ENCODE measurements at places on chromosomes 6 and 20.
A peak's percentile ranks its signal among the peaks of the same experiment; 100 is the strongest.

- no peak for DNase-seq
Observed at GRCh38 chr20:46523108-46523507, 9.7 kb upstream of the ZNF334 start.

- peak; percentile 88 for DNase-seq
Observed at GRCh38 chr6:3612341-3613041, 139.0 kb downstream of the PXDC1 start.

DNA sequence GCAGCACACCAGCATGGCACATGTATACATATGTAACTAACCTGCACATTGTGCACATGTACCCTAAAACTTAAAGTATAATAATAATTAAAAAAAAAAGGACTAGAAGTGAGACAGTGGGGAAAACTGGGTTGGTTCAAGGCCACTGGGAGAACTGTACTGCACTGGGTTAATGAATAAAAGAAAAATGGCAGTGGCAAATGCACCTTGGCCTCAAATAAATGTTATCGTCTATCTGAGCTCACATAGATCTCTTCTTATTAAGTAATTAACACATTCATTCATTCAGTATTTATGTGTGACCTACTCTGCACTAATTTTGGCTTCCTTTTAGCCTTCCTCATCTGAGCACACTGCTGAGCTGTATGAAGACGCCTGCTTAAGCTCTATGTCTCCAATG is 17.5 kb downstream of the CITED2 start:
- no peak for DNase-seq

DNA sequence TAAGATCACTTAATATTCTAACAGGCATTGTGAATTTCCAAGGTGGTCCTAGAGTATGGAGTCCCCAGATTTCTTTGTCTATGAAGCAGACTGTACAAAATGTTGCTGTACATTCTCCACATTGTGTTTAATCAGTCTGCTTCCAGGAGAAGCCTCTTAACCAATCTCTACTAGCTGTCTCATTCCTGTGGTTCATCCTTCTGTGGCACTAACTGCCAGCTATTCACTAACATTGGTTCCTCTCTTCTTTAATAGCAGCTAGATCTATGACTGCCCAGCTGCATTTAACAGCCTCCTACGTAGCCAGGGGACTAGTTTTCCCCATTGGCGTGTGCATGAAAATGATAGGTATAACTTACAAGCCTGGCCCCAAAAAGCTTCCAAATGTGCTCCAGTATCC is 395.4 kb downstream of the SAMD5 start:
- DNase-seq, result no peak

- DNase-seq, result no peak
Observed at GRCh38 chr20:64140061-64140931, 24.0 kb upstream of the MYT1 start.

- DNase-seq, result peak; percentile 10
Observed at GRCh38 chr20:32524829-32525501, 60.2 kb downstream of the NOL4L start.

DNA sequence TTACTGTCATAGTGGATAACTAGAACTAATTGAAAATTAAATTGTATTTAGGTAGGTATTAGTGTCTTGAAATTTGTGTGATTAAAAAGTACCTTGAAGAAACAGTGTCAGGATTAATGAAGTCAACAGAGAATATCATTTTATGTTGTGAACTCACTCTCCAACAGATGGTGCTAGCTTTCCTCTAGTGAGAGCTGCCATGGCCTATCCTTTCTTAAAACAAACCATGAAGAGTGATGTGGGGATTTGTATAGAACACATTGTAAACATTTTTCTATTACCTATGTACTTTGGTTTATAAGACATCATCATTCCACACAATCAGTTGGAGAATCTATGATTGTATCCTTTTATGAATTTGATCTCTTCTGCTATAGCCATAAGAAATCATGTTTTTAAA is 4.8 kb upstream of the SRSF12 start:
- DNase-seq, result peak; percentile 37

DNA sequence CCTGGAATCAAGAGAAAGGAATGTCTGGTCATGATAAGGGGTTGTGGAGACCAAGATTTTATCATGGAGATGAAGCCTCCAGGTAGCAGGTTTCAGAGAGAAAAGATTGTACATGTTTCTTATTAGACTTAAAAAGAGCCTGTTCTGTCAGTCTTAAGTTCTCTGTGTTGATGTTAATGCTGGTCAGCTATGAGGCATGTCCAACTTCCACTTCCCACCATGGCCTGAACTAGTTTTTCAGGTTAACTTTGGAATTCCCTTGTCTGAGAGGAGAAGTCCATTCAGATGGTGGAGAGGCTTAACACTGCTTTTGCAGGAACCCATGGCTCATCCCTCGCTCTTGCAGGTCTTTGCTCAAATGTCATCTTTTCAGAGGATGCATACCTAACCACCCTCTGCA is 27.5 kb upstream of the TAB2 start:
- no peak for DNase-seq

DNA sequence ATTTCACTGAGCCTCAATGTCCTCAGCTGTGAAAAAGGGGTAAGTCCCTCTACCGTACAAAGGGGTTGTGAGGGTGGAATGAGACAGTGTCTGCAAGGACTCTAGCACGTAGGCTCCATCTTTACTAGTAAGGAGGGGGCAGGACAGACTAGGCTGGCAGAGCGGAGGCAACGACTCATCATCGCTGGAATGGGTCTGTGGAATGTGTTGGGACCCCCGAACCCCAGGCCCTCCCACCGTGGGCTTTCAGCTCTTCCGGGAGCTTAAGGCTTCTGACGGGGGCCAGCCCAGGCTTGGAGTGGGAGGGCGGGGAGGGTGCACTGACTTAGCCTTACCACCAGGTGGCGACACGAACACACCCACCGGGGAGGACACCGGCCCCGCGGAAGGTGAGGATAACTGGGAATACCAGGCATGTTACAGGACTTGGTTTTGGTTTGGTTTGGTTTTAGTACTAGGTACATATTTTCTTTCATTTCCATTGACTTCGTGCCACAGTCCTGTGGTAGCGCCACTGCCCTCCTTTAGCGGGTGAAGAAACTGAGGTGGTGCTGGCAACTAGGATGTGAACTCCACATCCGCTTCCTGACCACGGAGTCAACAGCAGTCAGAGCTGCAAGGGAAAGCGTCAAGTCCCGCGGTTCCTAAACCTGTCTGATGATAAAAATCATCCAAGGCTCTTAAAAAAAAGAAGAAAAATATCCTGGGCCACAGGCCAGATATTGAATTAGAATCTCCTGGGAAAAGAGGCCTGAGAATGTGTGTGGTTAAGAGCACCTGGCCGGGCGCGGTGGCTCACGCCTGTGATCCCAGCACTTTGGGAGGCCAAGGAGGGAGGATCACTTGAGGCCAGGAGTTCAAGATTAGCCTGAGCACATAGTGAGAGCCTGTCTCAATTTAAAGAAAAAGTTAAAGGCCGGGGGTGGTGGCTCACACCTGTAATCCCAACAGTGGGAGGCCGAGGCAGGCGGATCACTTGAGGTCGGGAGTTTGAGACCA is 10.3 kb upstream of the TULP1 start:
- DNase-seq, result no peak

GRCh38 chr6:30544666-30545272 is 11.5 kb downstream of the GNL1 start:
- DNase-seq, result peak; percentile 6

DNA sequence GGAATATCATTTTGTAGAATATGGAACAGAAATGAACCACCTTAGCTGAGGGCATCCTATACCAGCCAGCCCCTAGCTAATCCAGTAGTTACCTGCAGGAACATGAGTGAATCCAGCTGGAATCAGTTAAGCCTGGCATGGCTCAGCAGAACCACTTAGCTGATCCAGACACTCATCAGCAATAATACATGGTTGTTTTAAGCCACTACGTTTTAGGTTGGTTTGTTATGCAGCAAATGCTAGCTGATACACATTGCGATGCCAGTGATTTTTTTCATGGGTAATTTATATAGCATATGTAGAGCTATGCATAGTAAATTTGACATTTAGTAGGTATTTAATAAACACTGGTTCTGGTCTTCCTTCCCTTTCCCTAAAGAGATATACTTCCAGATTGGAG is 201.9 kb upstream of the JAG1 start:
- no peak for DNase-seq

- no peak for DNase-seq
Observed at GRCh38 chr20:54179946-54180345, 6.2 kb upstream of the CYP24A1 start.

- DNase-seq, result no peak
Observed at GRCh38 chr20:53734006-53734688, 140.5 kb upstream of the ZNF217 start.

GRCh38 chr6:70489364-70489763 is 76.1 kb downstream of the FAM135A start:
- DNase-seq, result no peak

- DNase-seq, result peak; percentile 62
Observed at GRCh38 chr6:2353412-2354137, 108.2 kb upstream of the GMDS start.

DNA sequence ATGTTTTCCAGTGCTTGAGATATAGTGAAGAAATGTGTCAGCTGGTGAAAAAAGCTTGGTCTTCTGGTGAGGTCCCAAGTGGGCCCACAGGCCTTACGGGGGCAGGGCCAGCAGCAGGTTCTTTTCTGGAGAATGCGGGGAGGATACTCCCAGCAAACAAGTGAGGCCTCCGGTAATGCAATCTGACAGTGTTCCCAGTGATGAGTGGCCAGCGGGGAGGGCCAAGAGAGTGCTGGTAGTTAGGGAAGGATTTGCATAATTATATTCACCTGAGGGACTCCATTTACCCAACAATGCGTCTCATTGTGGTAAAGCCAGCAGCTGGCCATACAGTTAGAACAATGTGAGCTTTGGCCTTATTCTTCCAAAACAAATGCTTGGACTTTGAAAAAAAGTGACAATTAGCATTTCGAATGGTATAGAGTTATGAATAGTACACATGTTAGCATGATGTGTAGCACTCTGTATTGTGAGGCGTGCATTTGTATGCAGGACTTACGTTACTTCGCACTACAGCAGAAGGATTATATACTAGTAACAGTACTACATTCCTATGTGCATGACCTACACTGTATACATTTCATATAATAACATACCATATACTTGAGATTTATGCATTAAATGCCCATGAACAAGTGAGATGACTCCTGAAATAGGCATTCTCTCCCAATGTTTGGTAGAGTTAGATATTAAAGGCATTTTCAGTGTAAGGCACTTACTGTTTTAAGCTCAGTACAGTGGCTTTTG is 69.8 kb downstream of the MYB start:
- no peak for DNase-seq

DNA sequence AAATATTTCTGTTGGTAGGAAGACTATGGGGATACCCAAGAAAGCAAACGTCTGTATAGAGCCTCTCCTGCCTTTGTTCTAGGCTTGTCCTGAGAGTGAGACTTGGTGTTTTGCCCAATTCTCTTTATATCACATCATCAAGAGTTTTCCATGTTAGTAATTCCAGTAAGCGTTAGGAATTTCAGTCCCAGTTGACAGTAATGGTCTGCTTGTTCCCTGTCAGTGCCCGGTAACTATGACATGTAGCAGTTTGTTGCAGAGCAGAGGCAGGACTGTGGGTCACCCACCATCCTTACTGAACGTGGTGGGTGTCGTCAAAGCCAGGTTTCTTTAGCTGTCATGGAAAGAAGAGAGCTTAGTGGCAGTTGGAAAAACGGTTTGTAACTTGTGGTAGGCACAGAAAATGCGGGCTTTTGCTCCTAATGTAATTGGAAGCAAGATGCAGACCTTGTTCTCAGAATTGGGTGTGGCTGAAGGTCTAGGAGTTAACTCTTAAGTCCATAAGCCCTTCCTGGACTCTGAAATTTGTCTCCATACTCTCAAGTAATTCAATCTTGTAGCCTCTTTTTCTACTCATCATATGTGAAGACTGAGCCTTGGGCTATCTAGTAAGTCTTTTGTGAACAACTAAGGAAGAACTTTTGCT is 188.8 kb downstream of the TMEM242 start:
- no peak for DNase-seq

DNA sequence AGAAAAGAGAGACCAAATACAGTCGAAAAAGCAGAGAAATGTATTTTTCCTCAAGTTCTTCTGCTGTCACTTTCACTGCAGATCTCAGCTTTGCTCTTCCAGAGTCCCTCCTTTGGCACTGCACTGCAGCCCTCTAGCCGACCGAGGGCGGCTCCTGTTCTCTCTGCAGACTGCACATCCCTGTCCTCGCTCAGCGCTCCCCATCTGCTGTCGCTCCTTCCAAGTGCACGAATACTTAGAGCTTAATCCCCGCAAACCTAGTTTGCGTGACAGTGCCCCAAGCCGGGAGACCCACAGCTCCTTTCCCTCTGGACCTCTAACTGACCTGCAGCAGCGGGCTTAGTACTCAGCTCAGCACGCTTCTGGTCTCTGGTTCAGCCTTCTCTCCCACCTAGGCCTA is 15.2 kb downstream of the RPP21 start:
- no peak for DNase-seq

- peak; percentile 91 for DNase-seq
Observed at GRCh38 chr6:15026832-15027231, 219.0 kb upstream of the JARID2 start.

DNA sequence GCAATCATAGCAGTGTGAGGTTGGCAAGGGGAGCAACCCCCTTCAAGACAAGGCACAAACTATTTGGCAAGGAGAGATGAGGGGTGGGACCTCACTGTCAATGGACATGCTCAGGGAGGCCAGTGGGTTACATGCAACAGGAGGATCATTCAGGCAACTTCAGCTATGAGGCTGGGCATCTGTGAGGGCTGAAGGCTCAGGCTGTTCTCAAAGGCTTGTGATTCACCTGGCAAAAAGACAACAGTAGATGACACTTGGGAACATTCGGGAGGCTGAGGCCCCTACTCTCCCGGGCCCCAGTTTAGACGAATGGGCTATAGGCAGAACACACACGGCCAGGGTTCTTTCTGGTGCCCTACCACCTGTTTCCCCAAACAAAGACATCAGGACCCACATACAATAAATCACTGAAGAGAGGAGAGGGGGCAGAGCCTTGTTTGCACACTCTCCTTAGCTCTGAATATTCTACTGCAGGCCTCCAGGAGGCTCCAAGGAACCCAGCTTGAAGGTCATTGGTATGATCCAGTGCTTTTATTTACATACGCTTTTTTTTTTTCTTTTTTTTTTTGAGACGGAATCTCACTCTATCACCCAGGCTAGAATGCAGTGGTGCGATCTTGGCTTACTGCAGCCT is 7.9 kb downstream of the TUBB start:
- no peak for DNase-seq

GRCh38 chr6:143578054-143578453 is 66.5 kb upstream of the FUCA2 start:
- DNase-seq, result no peak

GRCh38 chr20:9179193-9179802 is 110.4 kb downstream of the PLCB4 start:
- no peak for DNase-seq

- DNase-seq, result no peak
Observed at GRCh38 chr6:162710419-162710818, 17.1 kb downstream of the PRKN start.

GRCh38 chr6:129647044-129647443 is 62.9 kb downstream of the ARHGAP18 start:
- no peak for DNase-seq

DNA sequence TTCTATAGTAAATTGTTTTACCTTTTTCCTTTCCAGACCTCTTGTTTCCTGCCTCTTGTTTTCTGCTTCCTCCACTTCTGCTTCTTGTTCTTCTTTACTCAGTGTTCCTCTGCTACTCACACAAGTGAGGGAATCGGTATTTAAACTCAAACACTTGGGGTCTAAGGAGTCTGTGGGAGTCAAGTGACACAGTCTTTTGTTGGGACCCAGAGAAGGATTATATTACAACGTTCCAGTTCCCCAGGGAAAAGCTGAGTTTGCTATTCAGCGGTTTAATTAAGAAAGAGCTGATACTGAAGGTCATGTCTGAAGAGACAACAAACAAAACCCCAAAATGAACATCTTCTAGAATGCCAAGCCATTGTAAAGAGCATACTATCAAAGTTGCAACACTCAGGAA is 107.8 kb upstream of the CITED2 start:
- DNase-seq, result no peak

- no peak for DNase-seq
Observed at GRCh38 chr6:13181393-13181792, 146.9 kb downstream of the TBC1D7 start.
